Liver (tissue), 10 donors: ENCODE measurements at places on chromosomes 11 and 22. TPM values are rescaled to one million over a fixed set of nuclear protein-coding genes. Genes with fewer than 3 reads are reported as not detected.

DNA sequence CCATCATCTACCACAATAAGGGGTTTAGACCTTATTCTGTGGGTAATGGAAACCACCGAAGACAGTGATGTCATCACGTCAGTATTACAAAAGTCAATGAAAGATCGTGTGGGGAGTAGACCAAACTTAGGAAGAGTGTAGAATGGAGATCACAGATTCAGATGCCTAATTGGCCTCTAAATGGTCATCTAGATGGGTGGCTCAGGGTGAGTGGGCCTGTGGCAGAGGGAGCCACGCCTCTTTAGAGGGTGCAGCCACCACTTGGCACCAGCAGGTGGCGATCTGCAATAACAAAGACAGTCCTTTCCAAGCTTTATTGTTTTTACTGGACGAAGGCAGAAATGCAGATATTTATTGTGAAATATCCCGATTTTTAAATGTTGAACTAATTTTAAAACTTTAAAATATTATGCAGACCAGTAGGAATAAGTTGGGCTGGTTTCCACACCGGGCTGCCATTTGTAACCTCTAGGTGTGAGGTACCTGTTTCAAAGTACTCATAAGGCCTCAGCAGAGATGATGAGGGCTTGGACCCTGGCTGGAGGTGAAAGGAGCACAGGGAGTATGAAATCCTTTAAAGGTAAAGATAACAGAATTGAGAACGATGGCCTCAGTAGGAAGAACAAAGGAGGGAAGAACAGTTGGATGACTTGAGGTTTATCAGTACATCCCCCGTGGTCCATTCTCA, 222.0 kb downstream of the DBX1 start:
- peak; percentile 51 for DNase-seq

DNA sequence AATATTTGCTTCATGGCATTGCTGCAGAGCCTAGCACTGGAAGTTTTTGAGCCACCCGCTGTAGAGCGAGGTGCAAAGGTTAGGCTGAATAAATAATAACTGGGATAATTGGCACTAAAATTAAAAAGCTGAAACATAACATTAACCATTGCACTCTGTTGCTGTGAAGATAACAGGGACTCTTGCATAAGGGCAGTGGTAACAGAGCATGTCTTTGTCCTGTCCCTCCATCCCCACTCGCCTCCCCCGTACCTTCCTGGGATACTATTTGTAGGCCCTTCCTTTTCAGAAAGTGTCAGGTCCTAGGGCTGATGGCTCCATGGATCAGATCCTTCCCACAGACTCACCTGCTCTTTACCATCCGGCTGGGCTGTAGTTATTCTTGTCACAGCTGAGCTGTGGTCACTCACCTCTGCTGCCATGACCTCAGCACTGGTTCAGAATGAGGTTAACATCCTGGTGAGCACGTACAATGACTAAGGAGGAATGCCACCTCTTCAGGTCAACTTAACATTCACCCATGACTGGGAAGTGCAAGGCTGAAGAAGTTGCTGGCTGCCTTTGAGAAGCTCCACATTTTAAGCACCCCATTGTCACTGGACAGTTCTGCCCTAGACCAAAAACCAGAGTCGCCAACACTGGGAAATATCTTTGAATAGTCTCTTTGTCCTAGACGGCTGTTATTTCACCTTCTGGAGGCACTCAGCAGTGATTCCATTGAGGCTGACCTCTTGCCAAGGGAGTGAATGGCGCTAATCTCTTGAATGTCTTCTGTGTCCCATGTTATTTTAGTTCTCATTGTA, 103.2 kb upstream of the KIRREL3 start:
- DNase-seq = no peak

- DNase-seq = no peak
These were observed 59.9 kb upstream of the FGF3 start for GRCh38 chr11:69878927-69879728.

GRCh38 chr22:36439481-36440271, 41.8 kb downstream of the TXN2 start:
- no peak for DNase-seq

GRCh38 chr22:29715705-29716104, 4.1 kb upstream of the CABP7 start:
- DNase-seq = no peak

GRCh38 chr11:115665958-115666357, 161.7 kb upstream of the CADM1 start:
- DNase-seq = no peak

- no peak for DNase-seq
These were observed 7.3 kb upstream of the OR52W1 start for GRCh38 chr11:6191742-6192141.

DNA sequence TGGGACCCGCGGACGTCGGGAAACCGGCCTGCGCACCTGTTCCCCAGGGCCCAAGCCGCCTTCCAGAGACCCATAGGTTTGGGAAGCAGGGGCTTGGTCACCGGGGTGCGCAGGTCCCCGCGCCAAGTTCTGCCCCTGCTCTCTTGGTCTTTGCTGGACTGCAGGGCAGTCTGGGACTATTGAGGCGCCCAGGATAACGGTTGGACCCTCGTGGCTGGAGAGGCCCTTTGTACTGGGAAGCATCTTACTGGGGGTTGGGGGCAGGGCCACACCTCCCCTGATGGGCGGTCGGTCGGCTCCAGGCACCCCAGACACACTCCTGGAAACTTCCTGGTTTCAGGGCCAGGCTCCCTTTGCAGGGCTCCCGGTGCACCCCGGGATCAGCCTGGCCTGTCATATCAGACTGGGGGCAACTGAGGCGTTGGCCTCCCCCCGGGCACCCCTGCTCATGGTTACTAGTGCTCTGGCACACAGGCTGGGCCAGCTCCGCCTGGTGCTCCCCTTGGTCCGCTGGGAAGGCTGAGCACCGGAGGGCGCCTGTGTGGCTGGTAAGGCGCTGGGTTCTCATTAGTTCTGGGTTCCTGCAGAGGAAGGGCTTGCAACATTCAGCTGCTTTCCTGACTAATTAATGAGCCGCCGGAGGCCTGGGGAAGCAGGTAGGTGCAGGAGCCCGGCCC, 1250.5 kb downstream of the BRD1 start:
- DNase-seq = no peak

DNA sequence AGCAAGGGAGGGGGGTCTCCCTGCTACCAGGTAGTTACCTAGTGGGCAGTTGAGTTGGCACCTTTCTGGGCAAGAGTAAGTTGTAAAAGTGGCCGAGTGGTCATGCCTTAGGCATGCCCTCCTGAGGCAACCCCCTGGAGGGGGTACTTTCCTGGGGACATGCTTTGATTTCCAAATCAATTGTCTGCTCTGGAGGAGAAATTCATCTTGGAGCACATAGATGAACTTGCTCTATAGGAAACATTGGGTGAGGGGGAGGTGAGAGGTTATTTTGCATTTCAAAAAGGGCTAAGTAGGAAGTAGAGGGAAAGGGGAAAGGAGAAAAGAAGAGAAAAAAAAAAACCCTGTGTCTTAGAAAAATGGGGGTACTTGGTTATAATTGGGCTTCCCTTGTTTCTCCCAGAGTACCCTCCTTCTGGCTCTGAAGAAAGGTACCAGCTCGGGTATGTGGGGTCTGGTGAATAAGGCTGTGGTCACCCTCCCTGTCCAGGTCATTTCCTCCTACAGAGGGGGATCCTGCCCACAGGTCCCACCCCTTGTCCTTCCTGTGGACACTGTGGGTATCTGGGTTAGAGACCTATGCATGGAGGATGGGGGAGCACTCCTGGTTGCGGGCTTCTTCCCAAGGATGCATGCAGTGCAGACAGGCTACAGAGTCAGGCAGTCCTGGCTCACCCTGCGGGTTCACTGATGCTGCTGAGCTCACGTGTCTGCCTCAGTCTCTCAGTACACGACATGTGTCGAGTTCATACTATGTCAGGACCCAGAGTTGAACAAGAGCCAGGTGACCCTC, 193.5 kb downstream of the MYO18B start:
- DNase-seq = no peak

DNA sequence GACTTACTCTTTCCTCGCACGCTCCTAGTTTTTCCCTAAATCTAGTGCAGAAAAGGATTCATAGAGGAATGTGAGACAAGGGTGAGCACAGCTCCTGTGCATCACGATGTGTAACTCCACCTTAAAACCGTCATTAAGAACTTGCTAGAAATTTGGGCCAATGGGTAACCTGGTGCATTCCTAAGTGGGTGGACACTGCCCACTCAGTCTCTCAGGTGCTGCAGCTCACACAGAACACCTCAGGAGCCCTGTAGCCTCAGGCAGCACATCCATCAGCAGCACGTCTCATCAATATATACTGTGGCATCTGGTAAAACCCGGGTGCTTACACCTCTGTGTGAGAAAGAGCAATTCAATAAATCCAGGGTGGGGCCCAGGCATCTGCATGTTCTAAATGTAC, 12.4 kb downstream of the POU2AF3 start:
- no peak for DNase-seq

- no peak for DNase-seq
These were observed 61.7 kb upstream of the VPREB1 start for GRCh38 chr22:22182990-22183264.

- DNase-seq = no peak
These were observed at the start of gene C22orf42 for GRCh38 chr22:32158712-32159533. TSS of gene C22orf42 (minus strand) at chr22:32159303. CDS start at chr22:32159215, 88 bp downstream.

GRCh38 chr11:66888282-66888681, 31.4 kb downstream of the LRFN4 start:
- no peak for DNase-seq

DNA sequence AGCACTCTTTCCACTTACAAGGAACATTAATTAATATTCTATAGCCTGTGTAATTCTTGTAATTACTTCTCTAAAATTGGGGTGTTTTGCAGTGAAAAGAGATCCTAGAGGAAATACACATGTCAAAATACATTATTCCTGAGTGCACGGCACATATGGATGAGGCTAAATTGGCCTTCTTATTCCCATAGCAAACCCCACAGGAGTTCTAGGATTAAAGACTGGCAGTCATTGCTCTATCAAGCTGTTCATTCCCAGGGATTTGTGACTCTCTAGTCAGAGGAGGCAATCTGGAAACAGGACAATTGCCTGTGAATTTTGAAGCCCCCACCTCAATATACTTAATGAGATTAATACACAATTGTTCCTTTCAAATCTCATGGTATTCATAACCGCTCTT, 145.9 kb upstream of the OPCML start:
- DNase-seq = no peak

DNA sequence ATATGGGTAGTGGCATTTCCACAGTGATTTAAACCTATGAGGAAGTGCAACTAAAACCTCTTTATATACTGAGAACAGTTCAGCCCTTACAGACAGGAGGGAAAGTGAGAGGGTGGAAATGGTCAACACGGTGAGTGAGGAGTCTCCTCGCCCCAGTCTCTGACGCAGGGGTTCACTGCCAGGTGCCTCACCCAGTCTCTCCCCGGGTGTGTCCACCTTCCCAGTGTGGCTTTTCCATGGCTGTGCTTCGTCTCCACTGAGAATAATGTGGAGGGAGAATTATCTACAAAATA, 116.6 kb upstream of the TOP3B start:
- DNase-seq = no peak

DNA sequence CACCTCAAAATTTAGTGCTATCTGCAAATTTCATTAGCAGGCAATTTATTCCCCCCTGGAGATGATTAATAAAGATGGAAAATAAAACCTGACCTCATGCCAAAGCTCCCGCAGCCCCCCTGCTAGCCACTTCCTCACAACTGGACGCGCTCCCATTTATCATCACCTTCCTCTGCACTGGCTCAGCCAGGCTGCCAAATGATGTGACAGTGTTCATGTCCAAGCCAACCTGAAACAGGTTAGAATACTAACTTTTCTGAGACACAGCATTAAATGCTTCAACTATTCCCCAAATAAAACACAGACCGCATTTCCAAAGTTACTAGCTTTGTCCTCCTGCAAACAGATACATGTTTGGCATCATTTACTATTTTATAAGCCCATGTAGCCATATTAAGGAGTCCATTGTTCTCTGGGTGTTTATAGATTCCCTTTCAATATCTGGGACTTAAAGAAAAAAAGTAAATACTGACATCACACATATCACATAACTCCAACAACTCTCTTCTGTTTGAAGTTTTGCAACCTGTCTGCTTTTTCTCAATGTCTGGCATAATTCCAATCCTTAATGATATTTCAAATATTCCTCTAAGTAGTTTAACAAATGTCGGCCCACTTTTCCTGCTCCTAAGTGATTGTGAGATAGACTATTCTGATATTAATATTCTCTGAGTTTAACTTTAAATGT, 829.7 kb upstream of the FAT3 start:
- no peak for DNase-seq

GRCh38 chr11:73384125-73384441, 7.9 kb downstream of the RELT start:
- no peak for DNase-seq

GRCh38 chr11:96055706-96056387, 131.9 kb upstream of the MTMR2 start:
- no peak for DNase-seq

DNA sequence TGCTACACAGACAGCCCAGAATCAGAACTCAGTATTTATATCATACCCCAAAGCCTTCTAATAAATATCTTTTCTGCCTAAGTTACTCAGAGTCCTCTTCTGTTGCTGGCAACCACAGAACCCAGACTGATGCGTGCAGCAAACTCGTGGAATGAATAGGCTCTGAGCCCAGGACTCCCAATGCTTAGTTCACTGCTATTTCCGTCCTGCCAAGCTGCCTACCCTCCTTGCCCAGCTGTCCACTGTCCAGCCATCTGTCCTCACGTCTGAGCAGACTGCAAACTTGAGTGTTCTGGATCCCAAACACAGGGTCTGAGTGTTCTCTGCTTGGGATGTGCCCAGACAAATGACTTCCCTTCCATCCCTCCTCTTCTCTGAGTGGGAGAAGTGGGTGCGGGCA, 19.4 kb downstream of the PTPN5 start:
- no peak for DNase-seq

DNA sequence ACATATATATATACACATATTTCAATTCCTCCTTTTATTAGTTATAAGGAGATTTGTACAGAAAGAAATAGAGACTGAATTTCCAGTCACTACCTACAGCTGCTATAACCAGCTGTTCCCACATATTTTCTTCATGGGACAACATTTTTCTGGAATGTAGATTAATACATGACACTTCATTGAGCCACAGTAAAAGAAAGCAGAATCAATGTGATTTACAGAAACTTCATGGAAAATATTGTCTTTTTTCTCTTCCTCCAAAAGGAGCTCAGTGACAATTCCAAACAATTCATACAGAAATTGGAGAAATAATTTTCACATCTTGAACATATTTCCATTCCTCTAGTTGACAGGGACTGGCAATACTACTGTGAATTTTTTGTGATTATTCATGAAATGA, 249.2 kb downstream of the DLG2 start:
- DNase-seq = no peak

GRCh38 chr11:45663486-45664375, 1.7 kb downstream of the CHST1 start:
- no peak for DNase-seq

GRCh38 chr11:105979997-105980703, 41.9 kb downstream of the MSANTD4 start:
- DNase-seq = no peak

GRCh38 chr11:102186551-102187191, 76.4 kb downstream of the YAP1 start:
- no peak for DNase-seq

GRCh38 chr22:37582526-37582925, 2.6 kb upstream of the LGALS2 start:
- DNase-seq = no peak

The TYR gene
- total RNA-seq = not detected

The GRM5 gene
- not detected for total RNA-seq

The LARGE1 gene
- 4.7 TPM for total RNA-seq

The TMPRSS5 gene
- 0.25 TPM for total RNA-seq

The HMBS gene
- total RNA-seq = 224 TPM

The CTSD gene
- total RNA-seq = 310 TPM

The SYTL2 gene
- 27.4 TPM for total RNA-seq

The C22orf42 gene
- total RNA-seq = not detected

The JHY gene
- total RNA-seq = 0.25 TPM

The KIRREL3 gene
- 0.08 TPM for total RNA-seq

The CCDC116 gene
- 0.08 TPM for total RNA-seq

The MRPL48 gene
- 12.6 TPM for total RNA-seq
